ENCODE measurements at places on chromosomes 12 and 14.

DNA sequence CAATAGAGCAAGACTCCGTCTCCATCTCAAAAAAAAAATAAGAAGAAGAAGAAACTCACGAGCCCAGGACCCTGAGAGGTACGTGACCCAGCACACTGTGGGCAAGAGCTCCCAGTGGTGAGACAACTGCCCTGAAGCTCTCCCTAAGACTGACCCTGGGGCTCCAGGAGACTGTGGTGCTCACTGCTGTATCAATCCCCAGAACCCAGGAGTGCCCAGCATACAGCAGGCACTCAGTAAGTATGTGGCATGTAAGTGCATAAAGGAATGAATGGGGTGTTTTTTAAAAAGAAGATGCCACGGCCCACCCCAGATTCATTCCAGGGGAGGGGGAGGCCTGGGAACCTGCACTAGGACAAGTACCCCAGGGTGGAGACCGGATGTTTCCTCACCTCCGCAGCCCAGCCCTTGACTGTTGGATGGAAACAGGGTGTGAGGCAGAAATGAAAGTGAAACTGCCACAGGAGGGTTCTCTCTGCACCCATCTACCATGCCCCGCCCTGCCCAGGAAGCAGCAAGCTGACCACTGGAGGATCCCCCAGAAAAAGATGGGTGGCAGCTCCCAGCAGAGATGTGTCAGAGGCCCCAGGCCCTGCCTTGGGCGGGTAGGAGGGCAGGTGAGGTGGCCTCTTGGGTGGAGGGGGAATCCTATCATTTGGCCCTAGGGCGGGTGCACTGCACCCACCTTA, 12.2 kb downstream of the ITPK1 start:
- no peak for DNase-seq

DNA sequence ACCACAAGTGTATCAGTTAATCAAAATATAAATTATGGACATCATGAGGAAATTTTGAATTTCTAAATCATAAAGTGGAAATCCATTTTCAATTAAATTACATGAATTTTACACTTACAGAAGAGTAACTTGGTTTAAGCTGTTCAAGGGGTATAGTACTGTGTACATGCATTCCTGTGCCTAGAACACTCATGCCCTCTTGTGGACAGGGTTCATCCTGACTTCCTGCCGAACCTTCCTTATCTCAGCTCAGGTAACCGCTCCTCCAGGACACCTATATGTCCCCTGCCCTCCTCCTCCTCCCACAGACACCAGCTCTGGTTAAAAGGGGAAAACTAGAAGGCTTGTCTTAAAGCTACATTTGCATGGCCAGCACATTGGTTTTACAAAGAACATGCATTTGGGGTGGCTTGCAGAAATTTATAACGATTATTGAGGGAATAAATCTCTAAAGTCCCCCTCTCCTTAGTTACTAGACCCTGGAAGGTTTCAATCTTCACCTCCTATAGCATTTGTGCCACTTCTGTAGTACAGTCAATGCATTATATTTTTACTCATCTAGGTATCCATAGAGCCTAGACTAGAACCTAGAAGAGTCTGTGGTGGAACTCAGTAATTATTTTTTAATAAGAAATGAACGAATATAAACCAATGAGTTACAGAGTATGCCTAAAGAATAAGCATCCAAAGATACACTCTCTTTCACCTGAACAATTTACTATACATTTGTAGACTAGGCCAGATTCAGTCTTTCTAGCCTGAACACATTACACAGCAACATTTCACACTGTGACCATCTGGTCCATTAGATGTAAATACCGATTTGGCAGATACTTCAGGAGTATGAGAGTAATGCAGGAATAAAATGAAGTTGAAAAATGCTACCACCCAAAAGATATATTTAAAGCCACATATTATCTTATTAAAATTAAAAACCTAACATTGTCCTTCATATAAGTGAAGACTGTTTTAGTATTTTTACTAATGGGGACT, 345.6 kb downstream of the PAWR start:
- peak; percentile 22 for DNase-seq

DNA sequence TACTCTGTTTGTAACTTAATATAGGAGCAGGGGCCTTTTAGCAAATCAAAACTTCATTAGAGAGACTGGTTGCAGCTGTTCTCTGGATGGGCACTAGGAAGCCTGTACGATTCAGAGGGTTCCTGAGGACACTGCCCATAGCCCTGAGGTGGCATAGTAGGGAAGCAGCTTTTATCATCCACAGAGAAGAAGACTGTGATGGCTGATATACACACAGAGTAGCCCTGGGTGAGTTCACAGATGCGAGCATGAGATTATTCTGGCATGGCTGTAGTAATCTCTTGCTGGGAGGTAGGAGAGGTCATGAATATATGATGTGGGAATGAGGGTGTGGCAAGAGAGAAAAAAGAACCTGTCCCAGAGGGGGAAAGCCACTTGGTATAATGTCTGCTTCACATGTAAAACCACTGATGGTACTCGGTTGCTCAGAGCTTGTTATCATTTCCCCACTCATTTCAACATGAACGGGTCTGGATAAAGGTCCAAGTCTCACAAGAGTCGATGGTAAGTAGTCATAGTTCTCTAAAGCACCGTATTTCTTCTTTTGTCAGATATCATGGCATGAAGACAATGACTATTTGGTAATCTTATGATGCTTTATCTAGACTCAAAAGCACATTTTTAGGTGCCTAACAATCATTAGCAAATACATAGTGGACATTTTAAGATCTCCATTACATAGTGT, 52.0 kb downstream of the PEBP1 start:
- no peak for DNase-seq

DNA sequence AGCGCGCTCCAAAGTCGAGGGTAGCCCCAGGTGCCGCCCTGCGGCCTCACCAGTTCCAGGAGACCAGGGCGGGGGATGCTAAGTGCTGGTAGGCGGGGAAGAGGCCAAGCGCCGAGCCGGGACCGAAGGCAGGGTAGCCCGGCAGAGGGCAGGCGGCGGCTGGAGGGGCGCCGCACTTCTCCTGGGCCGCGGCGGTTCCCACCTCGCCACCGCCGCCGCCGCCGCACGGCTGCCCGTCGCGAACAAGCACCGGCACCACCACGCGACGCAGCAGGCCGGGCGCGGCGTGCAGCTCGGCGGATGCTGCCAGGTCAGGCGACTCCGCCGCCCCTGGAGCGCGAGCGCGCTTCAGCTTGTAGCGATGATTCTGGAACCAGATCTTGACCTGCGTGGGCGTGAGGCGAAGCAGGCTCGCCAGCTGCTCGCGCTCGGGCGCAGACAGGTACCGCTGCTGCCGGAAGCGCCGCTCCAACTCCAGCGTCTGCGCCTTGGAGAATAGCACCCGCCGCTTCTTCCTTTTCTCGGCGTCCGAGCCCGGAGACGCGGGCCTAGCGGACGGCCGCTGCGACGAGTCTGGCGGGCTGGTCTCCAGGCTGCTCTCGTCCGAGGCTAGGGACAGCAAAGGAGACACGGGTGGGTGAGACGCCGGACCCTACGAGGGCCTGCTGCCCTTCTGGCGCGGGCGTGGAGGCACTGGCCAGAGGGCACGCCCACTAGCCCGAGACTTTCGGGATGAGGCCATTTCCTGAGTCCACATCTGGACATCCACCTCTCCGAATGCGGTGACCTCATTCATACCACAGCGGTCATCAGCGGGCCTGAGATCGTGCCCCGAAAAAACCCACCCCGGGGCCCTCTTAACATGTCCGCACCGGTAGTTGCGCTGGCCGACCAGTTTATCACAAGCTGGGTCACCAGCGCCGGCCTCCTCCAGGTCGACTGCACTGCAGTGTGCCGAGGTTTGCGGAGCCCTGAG, 1.3 kb downstream of the NKX2-8 start:
- DNase-seq: peak; percentile 35

DNA sequence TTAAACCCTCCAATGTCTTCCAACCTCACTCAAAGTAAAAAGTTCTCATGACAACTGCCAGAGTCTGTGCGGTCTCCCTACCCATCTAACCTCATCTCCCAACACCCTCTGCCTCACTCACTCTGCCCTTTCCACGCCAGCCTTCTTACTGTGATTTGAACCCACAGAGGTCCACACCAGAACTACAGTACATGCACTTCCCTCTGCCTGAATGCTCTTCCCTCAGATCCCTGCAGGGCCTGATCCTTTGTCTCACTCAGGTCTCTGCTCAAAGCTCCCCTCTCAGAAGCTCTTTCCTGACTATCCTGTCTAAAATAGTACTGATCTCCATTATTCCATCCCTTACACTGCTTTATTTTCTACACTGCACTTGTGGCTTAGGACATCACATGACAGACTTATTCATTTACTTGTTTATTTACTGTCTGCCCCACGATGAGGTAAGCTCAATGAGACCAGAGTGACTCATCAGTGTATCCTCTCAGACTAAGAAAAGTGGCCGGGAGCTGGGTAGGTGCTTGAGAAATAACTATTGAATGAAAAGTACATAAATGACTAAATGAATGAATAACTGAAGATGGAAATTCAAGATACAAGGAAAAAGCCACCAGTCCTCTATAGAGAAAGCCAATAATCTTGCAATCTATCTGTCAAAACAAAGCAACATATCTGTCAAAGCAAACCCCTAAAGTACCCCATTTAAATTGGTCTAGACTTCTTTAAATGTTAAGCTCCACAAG, 17.1 kb downstream of the POMT2 start:
- peak; percentile 97 for DNase-seq

- DNase-seq: no peak
Measured at GRCh38 chr14:53547593-53547992, 394.5 kb upstream of the DDHD1 start.

GRCh38 chr12:121538699-121539061, 42.1 kb downstream of the KDM2B start:
- peak; percentile 7 for DNase-seq
